ENCODE measurements at places on chromosomes 1 and 21.
A peak's percentile ranks its signal among the peaks of the same experiment; 100 is the strongest.

- no peak for DNase-seq
Measured at GRCh38 chr1:212302745-212303383, 17.7 kb downstream of the PPP2R5A start.

DNA sequence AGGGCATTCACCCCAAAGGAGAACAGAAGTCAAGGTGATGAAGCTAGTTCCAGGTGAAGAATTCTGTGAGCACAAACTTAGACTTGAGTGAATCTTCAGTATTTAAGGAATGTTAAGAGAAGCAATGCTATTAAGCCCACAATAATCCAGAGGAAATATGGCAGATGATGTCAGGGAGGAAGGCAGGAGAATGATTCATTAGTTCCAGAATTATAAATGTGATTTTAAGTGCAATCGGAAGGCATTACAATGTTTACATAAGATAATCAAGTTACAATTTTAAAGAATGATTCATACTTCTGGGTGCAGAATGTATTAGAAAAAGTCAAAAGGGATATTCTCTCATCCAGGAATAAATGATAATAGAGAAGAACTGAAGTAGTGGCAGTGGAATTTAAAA is 545.2 kb upstream of the BRINP3 start:
- no peak for DNase-seq

DNA sequence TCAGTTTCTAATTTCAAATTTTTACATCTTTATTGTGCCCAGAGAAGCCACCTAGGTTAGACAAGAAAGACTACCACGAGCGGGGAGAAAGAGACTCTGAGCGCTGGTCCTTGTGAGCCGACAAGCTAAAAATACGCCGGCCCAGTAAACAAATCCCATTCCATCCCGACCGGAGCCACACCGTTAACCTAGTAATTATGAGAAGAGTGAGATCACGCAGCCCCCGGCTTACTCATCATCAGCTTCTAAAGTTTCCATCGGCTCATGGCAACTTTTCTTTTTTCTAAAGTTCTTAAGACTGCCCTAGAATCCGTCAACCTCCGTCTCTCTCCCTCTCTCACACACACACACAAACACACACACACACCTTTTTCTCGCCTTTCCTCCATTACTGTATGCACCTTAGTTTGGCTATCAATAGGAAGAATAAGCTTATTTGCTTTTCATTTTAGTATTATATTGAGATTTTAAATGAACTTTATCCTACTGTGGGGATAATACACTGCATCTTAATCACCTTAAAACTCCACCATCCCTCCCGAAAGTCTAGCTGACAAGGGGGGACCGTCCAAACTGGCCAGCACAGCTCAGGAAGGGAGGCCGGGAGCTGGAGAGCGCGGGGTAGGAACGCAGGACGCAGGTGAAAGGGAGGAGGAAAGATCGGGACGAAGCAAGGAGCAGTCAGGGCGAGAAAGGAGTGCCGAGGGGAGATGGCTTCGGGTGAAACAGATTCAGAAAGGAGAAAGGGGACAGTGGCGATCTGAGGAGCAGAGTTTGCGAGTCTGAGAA is 728 bp downstream of the OTUD7B start:
- no peak for DNase-seq

GRCh38 chr1:197485790-197486189 is 217.7 kb downstream of the CRB1 start:
- DNase-seq, result no peak

GRCh38 chr1:200488375-200489165 is 78.7 kb upstream of the ZNF281 start:
- DNase-seq, result peak; percentile 37

GRCh38 chr1:56060906-56061305 is 518.5 kb downstream of the PLPP3 start:
- no peak for DNase-seq

DNA sequence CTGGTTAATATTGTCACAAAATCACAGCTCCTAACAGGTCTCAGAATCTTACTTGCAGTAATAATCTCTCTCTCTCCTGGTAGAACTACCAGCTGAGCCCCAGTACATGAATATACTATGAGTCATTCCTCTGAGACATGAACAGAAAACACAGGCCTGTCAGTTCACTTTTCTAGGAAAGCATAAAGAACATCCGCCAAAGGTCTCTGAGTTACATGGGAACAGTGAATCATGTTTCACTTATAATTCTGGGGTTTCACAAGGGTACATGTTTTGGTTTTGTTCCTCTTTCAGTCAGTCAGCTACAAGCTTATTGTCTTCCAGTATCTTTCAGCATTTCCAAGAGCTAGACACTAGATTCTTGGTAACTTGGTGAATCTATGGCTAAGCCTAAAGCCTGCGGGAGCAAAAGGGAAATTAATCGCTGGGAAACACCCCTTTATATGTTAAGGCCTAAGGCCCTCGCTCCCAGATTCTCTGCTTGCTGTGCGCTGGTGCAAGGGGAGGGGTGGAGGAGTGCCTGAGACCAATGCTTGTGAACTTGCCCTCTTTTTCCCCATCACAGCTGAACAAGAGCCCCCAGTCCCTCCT is 31.7 kb downstream of the IFNGR2 start:
- DNase-seq, result peak; percentile 99
